Heart left ventricle (tissue), 16 donors: ENCODE measurements at places on chromosomes 5 and 9. TPM values are rescaled to one million over a fixed set of nuclear protein-coding genes. Genes with fewer than 3 reads are reported as not detected.

DNA sequence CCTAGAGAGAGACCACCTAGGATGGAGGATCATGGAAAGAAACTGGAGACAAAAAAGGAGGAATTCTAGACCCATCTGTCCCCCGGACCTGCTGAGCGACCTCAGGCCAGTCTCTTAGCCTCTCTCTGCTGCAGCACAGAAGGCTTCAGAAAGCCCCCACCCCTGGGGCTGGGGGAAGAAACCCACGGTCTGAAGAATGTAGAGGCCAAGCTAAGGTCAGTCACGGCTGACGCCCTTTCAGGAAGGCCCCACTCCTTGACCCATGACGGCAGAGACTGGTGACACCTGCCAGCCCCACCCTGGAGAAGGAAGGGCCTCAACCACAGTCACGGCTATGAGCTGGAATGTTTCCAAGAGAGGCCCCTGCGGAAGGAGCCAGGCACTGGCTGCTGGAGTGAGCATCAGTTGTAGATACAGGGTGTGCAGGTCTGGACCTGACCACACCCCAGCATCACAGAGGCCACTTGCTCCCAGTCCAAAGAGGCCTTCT, 120.5 kb upstream of the BOD1 start:
- no peak overlapping the region for H3K27ac ChIP-seq
- no peaks in the 10 kb centered on the region for H3K4me1 ChIP-seq
- no peaks in the 10 kb centered on the region for H3K36me3 ChIP-seq
- no peak for DNase-seq
- no peaks in the 10 kb centered on the region for H3K27me3 ChIP-seq

DNA sequence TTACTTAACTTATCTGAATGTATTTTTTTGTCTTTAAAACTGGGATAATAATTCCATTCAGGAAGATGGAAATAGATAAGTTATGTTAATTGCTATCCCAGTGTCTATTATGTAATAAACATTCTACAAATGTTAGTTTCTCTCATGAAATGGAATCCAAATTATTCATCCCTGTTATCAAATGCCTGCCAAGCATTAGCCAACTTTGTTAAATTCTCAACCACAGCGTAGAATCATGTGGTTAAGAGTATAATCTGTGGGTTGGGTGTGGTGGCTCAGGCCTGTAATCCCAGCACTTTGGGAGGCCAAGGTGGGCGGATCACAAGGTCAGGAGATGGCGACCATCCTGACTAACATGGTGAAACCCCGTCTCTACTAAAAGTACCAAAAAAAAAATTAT, 912.9 kb upstream of the SEMA6A start:
- H3K4me1 ChIP-seq: no peaks in the 10 kb centered on the region
- H3K4me3 ChIP-seq: no peak overlapping the region
- H3K36me3 ChIP-seq: no peaks in the 10 kb centered on the region
- H3K27ac ChIP-seq: no peak overlapping the region

- no peak overlapping the region for H3K27ac ChIP-seq
- no peaks in the 10 kb centered on the region for H3K4me1 ChIP-seq
- H3K4me3 ChIP-seq: no peak overlapping the region
- DNase-seq: no peak
- no peaks in the 10 kb centered on the region for H3K27me3 ChIP-seq
- H3K36me3 ChIP-seq: no peaks in the 10 kb centered on the region
Observed at GRCh38 chr9:109504689-109505088, 6.6 kb upstream of the PTPN3 start.

GRCh38 chr9:109730228-109730627, 49.8 kb upstream of the PALM2AKAP2 start:
- no peak overlapping the region for H3K27ac ChIP-seq
- H3K4me3 ChIP-seq: no peak overlapping the region
- no peaks in the 10 kb centered on the region for H3K27me3 ChIP-seq
- no peaks in the 10 kb centered on the region for H3K36me3 ChIP-seq
- DNase-seq: no peak
- no peaks in the 10 kb centered on the region for H3K4me1 ChIP-seq

DNA sequence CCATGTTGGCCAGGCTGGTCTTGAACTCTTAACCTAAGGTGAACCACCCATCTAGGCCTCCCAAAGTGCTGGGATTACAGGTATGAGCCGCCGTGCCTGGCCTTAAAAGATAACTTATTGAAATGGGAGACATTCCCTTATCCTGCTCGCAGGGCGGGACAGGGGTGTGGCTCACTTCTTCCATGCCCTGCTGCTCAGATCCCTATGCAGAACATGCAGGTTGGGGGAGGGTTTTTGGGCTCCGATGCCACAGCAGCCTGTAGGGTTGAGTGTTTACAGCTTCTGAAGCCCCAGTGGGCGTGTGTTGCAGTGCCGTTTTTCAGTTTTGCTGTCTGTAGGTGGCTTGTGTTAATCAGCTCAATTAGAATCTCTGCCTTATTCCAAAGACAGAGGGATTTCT, 108.0 kb upstream of the BRINP1 start:
- no peak for DNase-seq
- no peaks in the 10 kb centered on the region for H3K4me1 ChIP-seq
- no peaks in the 10 kb centered on the region for H3K27me3 ChIP-seq
- H3K36me3 ChIP-seq: no peaks in the 10 kb centered on the region
- no peak overlapping the region for H3K27ac ChIP-seq
- no peak overlapping the region for H3K4me3 ChIP-seq

GRCh38 chr5:133294380-133294779, 242.6 kb downstream of the HSPA4 start:
- no peaks in the 10 kb centered on the region for H3K36me3 ChIP-seq
- no peaks in the 10 kb centered on the region for H3K4me1 ChIP-seq
- no peak overlapping the region for H3K4me3 ChIP-seq
- H3K27ac ChIP-seq: no peak overlapping the region
- no peaks in the 10 kb centered on the region for H3K27me3 ChIP-seq
- no peak for DNase-seq

- DNase-seq: peak; percentile 36
- no peaks in the 10 kb centered on the region for H3K36me3 ChIP-seq
- no peak overlapping the region for H3K4me3 ChIP-seq
- no peaks in the 10 kb centered on the region for H3K27me3 ChIP-seq
- H3K4me1 ChIP-seq: peaks cover 33% of the 10 kb centered on the region
Observed at GRCh38 chr9:97980918-97981845, 2.0 kb upstream of the ANP32B start.

DNA sequence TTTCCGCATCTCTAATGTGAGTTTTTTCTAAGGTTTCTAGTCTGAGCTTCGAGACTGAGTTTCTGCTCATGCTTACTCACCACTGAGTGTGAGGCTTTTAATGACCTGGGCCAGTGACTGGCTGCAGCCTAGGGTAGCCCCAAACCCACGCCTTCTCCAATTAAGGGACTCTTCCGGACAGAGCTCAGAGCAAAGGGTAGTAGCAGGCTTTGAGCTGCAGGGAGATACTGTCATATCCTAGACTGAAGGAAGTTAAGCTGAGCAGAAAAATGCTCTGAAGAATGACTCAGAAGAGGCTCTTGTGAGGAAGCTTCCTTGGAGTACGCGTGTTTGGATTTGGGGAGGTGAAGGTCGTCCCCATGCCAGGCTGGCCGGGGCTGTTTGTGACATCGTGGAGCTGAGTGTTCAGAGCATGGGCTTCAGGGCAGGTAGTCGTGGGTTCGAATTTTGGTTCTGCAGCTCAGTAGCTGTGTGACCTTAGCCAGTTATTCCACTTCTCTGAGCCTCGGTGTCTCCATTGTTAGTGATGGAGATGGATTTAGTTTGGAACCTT, 3.5 kb downstream of the USP20 start:
- H3K4me1 ChIP-seq: peaks cover 23% of the 10 kb centered on the region
- H3K4me3 ChIP-seq: no peak overlapping the region
- H3K36me3 ChIP-seq: peaks cover 6% of the 10 kb centered on the region
- no peaks in the 10 kb centered on the region for H3K27me3 ChIP-seq

DNA sequence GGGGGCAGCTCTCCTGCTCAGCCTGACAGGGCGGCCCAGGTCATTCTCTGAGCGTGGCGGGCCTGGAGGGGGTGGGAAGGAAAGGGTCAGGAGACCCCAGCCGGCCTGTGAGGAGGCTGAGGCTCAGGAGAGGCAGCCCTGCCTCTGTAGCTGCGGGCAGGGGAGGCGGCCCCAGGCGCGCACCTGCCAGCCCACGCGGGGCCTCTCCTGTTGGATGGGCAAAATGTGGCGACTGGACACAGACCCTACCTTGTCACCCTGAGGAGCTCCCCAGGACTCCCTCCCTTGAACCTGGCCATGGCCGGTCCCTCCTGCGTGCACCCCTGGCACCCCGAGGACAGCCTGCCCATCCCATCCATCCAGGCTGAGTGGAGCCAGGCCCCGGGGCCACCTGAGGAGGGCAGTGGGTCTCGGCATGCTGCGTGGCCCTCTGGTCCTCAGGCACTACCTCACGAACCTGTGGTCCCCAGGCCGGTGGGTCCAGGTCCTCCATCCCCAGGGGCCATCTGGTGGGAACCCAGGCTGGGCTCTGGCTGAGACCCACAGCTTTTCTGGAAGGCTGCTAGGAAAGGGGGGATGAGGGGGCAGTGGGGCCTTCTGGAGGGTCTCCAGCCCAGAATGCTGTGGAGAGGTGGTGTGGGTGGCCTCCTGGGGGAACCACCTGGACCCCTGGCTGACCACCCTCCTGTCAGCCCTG, 15.1 kb upstream of the NRARP start:
- H3K27ac ChIP-seq: peak overlapping the region; percentile 97
- DNase-seq: no peak

DNA sequence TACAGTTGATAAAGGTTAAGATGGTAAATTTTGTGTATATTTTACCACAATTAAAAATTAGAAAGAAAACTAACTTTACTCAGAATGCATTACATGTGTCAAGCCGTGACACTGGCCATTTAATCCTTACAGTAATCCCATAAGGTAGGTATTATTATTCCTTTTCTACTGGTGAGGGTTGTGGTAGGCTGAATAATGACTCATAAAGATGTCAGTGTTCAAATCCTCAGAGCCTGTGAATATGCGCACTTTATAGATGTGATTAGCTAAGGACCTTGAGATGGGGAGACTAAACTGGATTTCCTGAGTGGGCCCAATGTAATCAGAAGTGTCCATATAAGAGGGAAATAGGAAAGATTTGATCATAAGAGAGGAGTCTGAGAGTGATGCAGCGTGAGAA, 288.1 kb downstream of the TMEM167A start:
- no peaks in the 10 kb centered on the region for H3K4me1 ChIP-seq
- H3K4me3 ChIP-seq: no peak overlapping the region
- no peak for DNase-seq
- H3K27me3 ChIP-seq: no peaks in the 10 kb centered on the region
- H3K36me3 ChIP-seq: no peaks in the 10 kb centered on the region
- H3K27ac ChIP-seq: no peak overlapping the region

- peaks cover 10% of the 10 kb centered on the region for H3K4me1 ChIP-seq
- no peak overlapping the region for H3K27ac ChIP-seq
- H3K36me3 ChIP-seq: no peaks in the 10 kb centered on the region
- DNase-seq: no peak
- no peaks in the 10 kb centered on the region for H3K27me3 ChIP-seq
Observed at GRCh38 chr5:116942622-116943021, 368.0 kb upstream of the SEMA6A start.

DNA sequence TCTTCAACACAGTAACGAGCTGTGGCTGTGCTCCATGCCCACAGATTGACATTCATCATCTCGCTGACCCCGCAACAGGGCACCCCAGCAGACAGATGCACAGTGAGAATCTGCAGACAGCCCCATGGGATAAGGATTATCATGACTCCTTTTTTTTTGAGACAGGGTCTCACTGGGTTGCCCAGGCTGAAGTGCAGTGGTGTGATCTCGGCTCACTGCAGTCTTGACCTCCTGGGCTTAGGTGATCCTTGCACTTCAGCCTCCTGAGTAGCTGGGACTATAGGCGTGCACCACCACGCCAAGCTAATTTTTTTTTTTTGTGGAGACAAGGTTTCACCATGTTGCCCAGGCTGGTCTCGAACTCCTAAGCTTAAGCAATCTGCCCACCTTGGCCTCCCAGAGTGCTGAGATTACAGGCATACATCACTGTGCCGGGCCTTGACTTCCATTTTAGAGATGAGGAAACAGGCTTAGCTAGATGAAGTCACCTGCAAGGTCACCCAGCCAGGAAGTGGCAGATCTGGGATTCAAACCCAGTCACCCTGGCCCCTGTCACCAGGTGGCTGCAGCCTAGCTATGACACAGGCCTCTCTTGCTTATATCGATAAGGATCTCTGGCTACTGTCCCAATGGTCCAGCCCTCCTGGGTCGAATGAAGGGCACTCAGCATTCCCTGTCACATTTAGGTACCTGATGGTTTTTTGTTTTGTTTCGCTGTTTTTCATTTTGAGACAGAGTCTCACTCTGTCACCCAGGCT, 5.1 kb downstream of the AIF1L start:
- peaks cover 3% of the 10 kb centered on the region for H3K27me3 ChIP-seq
- DNase-seq: no peak
- no peaks in the 10 kb centered on the region for H3K36me3 ChIP-seq
- peaks cover 14% of the 10 kb centered on the region for H3K4me1 ChIP-seq
- H3K27ac ChIP-seq: peak overlapping the region; percentile 52

DNA sequence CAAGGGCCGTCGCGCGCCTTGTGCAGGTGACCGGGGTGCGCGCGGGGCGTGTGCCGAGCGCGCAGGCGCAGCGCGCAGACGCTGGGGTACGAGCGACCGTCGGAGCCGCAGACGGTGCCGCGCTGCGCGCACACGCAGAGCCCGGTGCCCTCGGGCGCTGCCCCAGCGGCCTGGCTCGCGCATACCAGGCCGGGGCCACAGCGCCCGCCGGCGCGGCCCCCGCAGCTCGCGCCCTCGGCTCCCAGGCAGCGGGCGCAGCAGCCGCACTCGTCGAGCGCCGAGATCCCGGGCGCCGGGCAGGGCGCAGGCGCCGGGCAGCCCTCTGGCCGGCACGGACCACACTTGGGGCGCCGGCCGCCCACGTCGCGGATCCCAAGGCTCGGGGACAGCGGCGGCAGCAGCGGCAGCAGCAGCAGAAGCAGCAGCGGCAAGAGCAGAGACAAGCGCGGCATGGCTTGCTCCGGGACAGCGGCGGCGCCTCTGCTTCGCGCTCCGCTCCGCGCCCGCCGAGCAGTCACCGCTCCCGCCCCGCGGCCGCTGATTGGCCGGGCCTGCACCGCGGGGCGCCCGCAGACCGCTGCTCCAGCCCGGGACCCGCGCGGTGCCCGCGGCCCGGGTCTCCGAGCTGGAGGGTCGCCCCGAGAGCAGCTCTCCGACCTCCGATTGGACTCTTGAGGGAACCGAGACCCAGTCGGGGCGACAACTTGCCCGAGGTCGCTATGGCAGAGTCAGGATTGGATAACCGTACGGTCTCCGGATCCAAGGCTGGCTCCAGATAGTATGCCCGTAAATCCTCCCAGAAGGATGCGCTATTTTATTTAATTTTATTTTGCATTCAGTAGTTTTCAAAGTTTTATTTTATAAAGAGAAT, at the start of gene IGFBPL1:
TSS of gene IGFBPL1 (minus strand) at position 482 of the 871 bp plus-strand sequence. CDS start at position 452, 30 bp downstream.
- H3K27me3 ChIP-seq: peaks cover 65% of the 10 kb centered on the region
- H3K4me3 ChIP-seq: peak within 1 kb of the TSS; percentile 43
- H3K4me1 ChIP-seq: peaks cover 3% of the 10 kb centered on the region
- H3K36me3 ChIP-seq: no peaks in the 10 kb centered on the region
- no peak within 1 kb of the TSS for H3K27ac ChIP-seq

FGF18 gene
- total RNA-seq: 24.4 TPM

CYSRT1 gene
- total RNA-seq: not detected

PLAC8L1 gene
- not detected for total RNA-seq

LCP2 gene
- total RNA-seq: 73.7 TPM

SHISAL2B gene
- not detected for total RNA-seq

FABP6 gene
- total RNA-seq: 2.7 TPM

ANKHD1 gene
- total RNA-seq: 65.7 TPM
